Caco-2 (cell line): ENCODE measurements at places on chromosomes 13 and 19.

DNA sequence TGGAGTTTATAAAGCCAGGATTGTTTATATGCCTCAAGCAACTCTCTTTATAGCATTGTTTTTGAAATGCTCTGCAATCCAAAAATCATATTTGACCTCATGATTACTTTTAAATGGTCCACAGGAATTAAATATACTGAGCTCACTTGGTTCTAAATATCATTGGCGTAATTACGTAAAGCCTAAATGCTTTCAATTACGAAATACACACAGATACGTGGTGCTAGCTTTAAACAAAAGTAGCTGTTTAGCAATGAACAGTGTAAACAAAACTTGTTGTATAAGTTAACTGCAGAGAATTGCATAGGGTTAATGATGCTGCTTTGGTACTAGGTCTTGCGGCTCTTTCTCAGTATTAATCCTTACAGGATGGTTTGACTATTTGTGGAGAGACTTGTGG is 346.6 kb downstream of the COG6 start:
- no peak for DNase-seq

DNA sequence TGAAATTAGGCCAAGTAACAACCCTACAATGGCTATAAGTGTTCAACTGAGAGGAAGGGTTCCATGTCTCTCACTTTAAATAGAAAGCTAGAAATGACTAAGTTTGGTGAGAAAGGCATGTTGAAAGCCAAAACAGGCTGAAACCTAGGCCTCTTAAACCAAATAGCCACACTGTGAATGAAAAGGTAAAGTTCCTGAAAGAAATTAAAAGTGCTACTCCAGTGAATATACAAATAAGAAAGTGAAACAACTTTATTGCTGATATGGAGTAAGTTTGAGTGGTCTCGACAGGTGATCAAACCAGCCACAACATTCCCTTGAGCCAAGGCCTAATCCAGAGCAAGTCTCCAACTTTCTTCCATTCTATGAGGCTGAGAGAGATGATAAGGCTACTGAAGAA is 209.6 kb downstream of the KLF12 start:
- no peak for DNase-seq

DNA sequence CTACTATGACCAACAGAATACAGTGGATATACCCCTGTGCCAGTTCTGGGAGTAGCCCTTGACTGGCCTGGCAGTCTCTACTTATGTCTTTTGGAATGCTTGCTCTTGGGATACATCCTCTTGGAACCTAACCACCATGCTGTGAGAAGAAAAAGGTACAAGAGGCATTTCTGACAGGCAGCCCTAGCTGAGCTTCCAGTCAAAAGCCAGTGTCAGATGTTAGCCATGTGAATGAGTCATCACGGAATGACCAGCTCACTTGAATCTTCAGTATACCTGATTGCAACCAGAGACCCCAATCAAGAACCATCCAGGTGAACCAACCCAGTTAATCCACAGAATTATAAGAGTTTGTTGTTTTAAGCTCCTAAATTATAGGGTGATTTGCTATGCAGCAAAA is 4.1 kb downstream of the CCDC169 start:
- no peak for DNase-seq

DNA sequence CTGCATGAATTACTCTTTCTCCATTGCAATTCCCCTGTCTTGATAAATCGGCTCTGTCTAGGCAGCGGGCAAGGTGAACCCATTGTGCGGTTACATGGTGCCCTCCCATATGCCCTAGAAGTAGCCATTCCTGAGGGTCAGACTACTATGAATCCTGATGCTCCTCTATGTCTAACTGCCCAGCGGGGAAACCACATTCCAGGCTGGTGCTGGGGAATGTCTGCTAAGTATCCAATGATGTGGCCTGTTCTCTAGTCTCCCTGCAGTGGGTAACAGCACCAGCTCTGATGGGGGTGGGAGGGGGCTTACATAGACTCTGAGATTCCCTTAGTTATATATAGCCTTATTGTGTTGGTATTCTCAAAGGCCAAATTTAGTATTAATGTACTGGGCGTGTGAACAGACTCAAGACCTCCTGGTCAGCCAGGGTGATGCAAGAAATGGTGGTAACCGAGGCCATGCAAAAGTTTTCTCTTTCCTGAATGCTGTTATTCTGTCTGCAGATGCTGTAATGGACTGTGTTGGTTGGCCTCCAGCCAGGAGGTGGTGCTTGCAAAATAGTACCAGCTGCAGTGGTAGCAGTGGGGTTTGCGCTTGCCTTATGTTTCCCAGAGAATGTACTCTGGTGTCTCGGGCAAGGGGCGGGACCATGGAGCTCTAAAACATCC is 564.8 kb upstream of the SLITRK1 start:
- no peak for DNase-seq
